ENCODE measurements at places on chromosomes 11 and 22. TPM values are rescaled to one million over a fixed set of nuclear protein-coding genes. Genes with fewer than 3 reads are reported as not detected.

DNA sequence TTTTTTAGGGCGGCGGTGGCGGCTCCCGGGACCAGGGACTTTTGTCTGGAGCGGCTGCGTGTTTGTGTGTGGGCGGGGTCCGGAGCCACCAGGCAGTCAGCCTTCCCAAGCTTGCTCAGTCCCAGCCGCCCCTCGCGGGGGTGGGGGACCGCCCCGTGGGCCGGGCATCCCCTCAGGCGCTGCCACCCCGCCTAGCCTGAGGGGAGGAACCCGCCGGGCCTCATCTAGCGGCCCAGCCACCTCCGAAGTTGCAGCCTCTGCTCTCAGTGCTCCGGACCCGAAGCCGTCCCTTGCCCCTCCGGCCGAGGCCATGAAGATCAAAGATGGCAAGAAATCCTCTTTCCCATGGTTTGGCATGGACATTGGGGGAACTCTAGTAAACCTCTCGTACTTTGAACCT is 235.2 kb downstream of the OR4C45 start:
- H3K4me1 ChIP-seq, result no peaks in the 10 kb centered on the region
- no peaks in the 10 kb centered on the region for H3K36me3 ChIP-seq
- H3K27ac ChIP-seq, result no peak overlapping the region
- H3K4me3 ChIP-seq, result no peak overlapping the region
- H3K27me3 ChIP-seq, result no peaks in the 10 kb centered on the region
- DNase-seq, result no peak

- H3K4me1 ChIP-seq, result peaks cover 48% of the 10 kb centered on the region
- H3K4me3 ChIP-seq, result no peak overlapping the region
- no peaks in the 10 kb centered on the region for H3K36me3 ChIP-seq
- H3K27ac ChIP-seq, result peak overlapping the region; percentile 62
Measured at GRCh38 chr22:36197514-36198146, 4.0 kb downstream of the APOL4 start.

DNA sequence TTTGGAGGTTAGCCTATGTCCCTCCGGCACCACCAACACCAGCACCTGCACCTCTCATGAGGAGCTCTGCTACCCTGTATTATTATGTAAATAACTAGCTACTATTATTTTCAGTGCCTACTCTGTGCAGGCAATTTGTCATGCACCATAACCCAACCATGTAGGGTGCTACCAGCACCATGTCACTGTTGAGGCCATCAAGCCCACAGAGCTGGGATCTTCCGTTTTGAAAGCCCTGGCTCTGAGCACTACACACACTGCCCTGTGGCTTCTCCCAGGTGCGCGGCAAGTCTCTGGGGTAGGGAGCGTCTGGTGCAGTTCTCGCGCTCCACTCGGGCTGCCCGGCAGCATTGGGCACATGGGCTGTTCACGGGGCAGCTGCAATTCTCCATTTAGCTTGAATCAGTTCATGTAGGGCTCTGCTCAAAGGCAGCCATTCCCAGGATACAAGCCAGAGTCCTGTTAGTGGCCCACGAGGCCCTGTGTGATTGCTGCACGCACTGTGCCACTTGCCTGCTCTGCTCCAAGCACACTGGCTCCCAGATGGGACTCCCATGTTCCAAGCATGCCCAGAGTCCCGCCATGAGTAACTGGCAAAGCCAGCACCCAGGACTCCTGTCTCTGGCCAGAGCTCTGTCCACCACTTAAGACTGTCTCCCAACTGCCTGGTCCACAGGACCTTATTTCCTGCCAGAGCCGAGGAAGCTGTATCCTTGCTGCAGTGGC is 42.5 kb upstream of the CDON start:
- no peaks in the 10 kb centered on the region for H3K27me3 ChIP-seq
- no peaks in the 10 kb centered on the region for H3K36me3 ChIP-seq
- peaks cover 4% of the 10 kb centered on the region for H3K4me1 ChIP-seq
- no peak for DNase-seq

GRCh38 chr11:114233755-114234154 is 62.4 kb upstream of the NNMT start:
- no peak for DNase-seq
- peaks cover 61% of the 10 kb centered on the region for H3K4me1 ChIP-seq
- no peak overlapping the region for H3K4me3 ChIP-seq
- H3K27ac ChIP-seq, result no peak overlapping the region

GRCh38 chr22:40482886-40483285 is 112.5 kb downstream of the SGSM3 start:
- no peak for DNase-seq
- no peak overlapping the region for H3K27ac ChIP-seq
- no peak overlapping the region for H3K4me3 ChIP-seq
- peaks cover 25% of the 10 kb centered on the region for H3K4me1 ChIP-seq
- no peaks in the 10 kb centered on the region for H3K36me3 ChIP-seq
- no peaks in the 10 kb centered on the region for H3K27me3 ChIP-seq

- no peak overlapping the region for H3K4me3 ChIP-seq
- no peak overlapping the region for H3K27ac ChIP-seq
- no peaks in the 10 kb centered on the region for H3K27me3 ChIP-seq
Measured at GRCh38 chr11:97937501-97937900, 1083.2 kb upstream of the CNTN5 start.

- no peaks in the 10 kb centered on the region for H3K27me3 ChIP-seq
- no peak overlapping the region for H3K27ac ChIP-seq
- H3K4me3 ChIP-seq, result no peak overlapping the region
- H3K4me1 ChIP-seq, result no peaks in the 10 kb centered on the region
- H3K36me3 ChIP-seq, result no peaks in the 10 kb centered on the region
Measured at GRCh38 chr11:88231894-88232482, 56.7 kb upstream of the RAB38 start.

DNA sequence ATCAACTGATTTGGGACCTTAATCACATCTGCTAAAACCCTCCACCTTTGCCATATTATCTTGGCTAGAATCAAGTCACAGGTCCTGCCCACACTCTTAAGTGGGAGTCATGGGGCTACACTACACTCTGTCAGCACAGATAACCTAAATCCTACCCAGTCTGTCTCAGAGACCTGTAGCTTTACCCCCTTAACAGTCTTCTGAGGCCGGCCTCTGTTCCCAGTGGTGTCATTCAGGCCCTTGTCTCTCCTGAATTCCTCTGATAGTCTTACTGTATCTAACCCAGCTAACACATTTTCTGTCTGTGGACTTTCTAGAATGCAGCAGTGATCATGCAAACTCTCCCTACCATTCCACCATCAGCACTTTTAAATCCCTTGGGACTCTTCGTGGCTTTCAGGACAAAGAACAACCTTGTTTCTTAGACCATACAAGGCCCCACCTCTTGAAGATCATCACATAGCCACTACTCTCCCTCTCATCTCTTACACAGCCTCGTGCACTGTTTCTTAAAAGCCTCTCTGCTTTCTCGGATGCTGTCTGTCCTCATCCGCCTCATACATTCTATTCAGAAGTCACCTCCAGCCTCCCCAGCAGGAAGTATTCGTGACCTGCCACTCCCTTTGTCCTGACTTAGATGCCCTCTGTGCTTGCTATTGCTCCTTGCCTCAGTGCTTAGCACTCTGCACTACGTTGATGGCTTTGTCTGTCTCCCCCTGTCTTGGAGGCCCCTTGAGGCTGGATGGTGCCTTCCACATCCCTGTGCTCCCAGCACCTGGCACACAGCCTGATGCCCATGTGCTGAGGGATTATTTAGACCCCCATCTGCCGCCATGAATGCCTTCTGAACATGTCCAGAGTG is 57.9 kb downstream of the PANX1 start:
- H3K4me3 ChIP-seq, result no peak overlapping the region
- no peak for DNase-seq
- H3K4me1 ChIP-seq, result peaks cover 8% of the 10 kb centered on the region
- H3K27me3 ChIP-seq, result no peaks in the 10 kb centered on the region
- peaks cover 10% of the 10 kb centered on the region for H3K36me3 ChIP-seq

- H3K4me3 ChIP-seq, result peak overlapping the region; percentile 35
- no peaks in the 10 kb centered on the region for H3K36me3 ChIP-seq
- H3K27ac ChIP-seq, result peak overlapping the region; percentile 89
- peaks cover 51% of the 10 kb centered on the region for H3K4me1 ChIP-seq
Measured at GRCh38 chr11:2268729-2269600, 1.4 kb downstream of the ASCL2 start.

DNA sequence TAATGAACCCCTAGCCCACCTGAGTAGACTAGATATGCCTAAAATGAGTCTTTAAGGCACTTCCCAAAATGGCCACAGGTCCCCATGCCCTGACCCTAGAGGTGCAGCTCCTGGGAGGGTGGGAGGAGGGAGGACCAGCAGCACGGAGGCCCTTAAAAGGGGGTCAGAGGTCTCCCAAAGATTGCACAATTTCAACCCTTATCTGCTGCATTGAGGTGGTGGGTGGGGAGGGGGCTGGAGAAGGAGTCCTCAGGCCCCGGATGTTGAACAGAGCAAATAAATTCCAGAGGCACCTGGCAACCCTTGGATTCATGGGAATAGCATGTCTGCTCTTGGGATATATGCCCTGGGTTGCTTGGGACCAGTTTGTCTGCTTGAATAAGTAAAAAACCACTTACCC is 57.6 kb downstream of the NAV2 start:
- no peaks in the 10 kb centered on the region for H3K27me3 ChIP-seq
- no peaks in the 10 kb centered on the region for H3K36me3 ChIP-seq
- H3K4me3 ChIP-seq, result no peak overlapping the region
- H3K4me1 ChIP-seq, result peaks cover 23% of the 10 kb centered on the region

DNA sequence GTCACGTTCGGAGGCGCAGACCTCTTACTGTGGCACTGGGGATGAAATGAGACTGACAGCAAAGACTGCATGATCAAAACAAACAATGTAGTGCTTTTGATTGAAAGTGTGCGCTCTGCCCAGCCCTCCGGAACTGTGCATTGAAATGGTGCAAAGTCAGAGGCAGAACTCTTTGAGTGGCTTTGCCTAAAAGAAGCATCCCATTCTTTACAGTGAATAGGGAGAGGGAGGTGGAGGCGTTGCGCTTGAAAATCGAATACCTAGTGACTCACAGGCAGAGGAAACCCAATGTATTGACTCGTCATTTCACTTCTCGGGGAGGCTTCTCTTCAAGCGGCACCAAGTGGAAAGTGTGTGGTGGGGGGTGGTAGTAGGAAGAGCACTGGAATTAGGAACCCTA is 10.9 kb downstream of the RCN1 start:
- peak overlapping the region; percentile 51 for H3K27ac ChIP-seq
- H3K27me3 ChIP-seq, result no peaks in the 10 kb centered on the region
- DNase-seq, result no peak
- H3K4me1 ChIP-seq, result no peaks in the 10 kb centered on the region
- H3K4me3 ChIP-seq, result no peak overlapping the region

DNA sequence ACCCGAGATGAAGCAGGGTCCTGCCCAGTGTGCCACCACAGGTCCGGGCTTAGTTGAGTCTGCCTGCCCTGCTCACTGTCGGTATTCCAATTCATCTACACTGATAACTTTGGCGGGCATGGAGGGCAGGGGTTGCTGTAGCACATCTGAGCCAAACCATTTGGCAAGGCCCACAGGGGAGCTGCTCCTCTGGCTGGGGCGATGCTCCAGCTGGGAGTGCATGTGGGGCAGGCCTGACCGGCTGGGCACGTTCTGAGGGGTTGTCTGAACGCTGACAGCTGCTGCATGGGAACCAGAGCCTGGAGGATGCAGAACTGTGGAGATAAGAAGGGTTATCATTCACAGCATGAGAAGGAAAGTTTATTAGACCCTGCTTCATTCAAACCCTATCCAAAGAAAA is 40.4 kb downstream of the DRG1 start:
- peak; percentile 62 for DNase-seq
- H3K27ac ChIP-seq, result no peak overlapping the region
- no peaks in the 10 kb centered on the region for H3K36me3 ChIP-seq
- H3K27me3 ChIP-seq, result no peaks in the 10 kb centered on the region
- H3K4me3 ChIP-seq, result no peak overlapping the region
- H3K4me1 ChIP-seq, result peaks cover 7% of the 10 kb centered on the region

Gene GAL3ST1
- 0.19 TPM for polyA plus RNA-seq

Gene DBX1
- not detected for polyA plus RNA-seq

Gene SLC35C1
- polyA plus RNA-seq, result 5.3 TPM

Gene CLDN5
- polyA plus RNA-seq, result 77.7 TPM

Gene TEX12
- polyA plus RNA-seq, result not detected

Gene OR10D3
- not detected for polyA plus RNA-seq

Gene MUC6
- 0.06 TPM for polyA plus RNA-seq

Measured in heart left ventricle (tissue), 16 donors.